ENCODE measurements at places on chromosomes 2 and 18. TPM values are rescaled to one million over a fixed set of nuclear protein-coding genes. Genes with fewer than 3 reads are reported as not detected.

BAZ2B gene
- total RNA-seq: 60.5 TPM

UPP2 gene
- not detected for total RNA-seq

SMAD7 gene
- 53.3 TPM for total RNA-seq

MERTK gene
- total RNA-seq: 22.3 TPM

SGPP2 gene
- total RNA-seq: not detected

PLCD4 gene
- 0.07 TPM for total RNA-seq

VSNL1 gene
- 3.3 TPM for total RNA-seq

DNA sequence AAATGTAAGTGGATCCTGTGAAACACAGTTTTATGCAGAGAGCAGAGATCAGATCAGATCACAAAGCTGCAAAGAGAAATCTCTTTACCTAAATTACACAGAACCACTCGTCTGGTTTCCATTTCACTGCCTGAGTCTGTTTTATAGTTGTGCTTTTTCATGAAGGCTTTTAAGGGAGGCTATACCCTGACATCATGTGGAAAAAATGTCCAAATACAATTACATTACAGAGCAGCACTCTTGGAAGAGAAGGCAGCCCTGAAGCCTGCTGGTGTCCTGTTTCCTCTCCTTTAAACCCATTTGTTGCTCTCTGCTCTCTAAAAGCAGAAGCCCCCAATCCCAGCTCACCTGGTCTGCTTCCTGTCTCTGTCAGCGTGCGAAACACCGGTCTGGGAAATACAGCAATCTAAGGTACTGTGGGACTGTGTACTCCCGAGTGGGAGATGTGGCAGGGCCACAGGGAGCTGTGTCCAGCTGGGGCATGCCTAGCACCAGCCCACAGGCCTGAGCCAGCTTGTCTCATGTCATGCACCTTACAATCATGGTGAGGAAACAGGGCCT lies 24.8 kb upstream of the ZFP36L2 start:
- peaks cover 5% of the 10 kb centered on the region for H3K4me1 ChIP-seq
- H3K27ac ChIP-seq: peak overlapping the region; percentile 68
- H3K36me3 ChIP-seq: no peaks in the 10 kb centered on the region
- H3K4me3 ChIP-seq: no peak overlapping the region
- H3K27me3 ChIP-seq: no peaks in the 10 kb centered on the region

DNA sequence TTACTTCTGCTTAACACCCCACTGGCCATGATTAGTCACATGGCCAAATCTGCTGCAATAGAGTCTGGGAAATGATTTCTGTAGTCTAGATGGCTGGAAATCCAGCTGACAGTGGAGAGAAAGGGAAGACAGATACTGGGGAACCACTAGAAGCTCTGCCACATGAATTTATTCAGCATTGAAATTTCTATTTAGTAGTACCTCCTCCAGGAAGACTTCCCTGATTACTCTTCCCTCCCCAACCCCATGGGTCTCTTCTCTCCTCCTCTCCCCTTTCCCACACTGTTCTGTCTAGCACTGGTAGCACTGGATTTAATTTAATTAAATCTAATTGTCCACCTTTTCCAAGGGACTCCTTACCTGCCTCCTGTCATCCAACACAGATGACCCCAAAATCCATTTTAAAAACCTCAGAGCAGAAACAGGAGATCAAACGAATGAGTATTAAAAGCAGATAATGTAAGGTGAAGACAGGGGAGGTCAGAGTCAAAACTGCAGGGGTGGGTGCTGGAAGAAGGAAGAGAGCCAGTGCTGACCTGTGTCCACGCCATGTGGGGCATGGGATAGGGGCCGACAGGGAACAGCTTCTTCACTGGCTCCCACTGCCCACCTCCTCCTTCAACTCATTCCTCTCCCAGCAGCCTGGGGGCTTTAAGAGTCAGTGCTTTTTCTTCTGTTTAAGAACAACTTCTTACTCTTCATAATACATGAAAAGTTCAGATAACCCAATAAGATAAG lies 169.2 kb upstream of the HS6ST1 start:
- peaks cover 10% of the 10 kb centered on the region for H3K4me1 ChIP-seq
- no peaks in the 10 kb centered on the region for H3K27me3 ChIP-seq
- H3K36me3 ChIP-seq: no peaks in the 10 kb centered on the region
- no peak overlapping the region for H3K4me3 ChIP-seq
- DNase-seq: peak; percentile 47
- H3K27ac ChIP-seq: no peak overlapping the region

DNA sequence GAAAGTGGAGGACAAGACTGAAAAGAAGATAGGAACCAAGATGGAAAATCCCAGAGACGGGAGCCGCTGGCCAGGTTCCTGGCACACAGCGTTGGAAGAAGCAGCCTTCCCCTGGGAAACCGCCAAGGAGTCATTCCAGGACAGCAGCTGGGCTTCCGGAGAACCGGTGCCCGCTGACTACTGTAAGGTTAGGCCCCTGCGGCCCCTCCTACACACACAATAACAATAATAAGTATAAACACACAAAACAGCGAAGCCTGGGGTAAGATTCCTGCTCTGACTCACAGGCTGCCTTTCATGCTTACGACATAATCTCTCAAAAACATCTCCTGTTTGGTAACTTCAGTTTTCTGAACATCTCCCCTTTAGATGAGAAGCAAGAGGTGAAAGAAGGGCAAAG lies 28.1 kb upstream of the MYCN start:
- no peak overlapping the region for H3K4me3 ChIP-seq
- peak; percentile 28 for DNase-seq
- no peak overlapping the region for H3K27ac ChIP-seq
- H3K27me3 ChIP-seq: no peaks in the 10 kb centered on the region

DNA sequence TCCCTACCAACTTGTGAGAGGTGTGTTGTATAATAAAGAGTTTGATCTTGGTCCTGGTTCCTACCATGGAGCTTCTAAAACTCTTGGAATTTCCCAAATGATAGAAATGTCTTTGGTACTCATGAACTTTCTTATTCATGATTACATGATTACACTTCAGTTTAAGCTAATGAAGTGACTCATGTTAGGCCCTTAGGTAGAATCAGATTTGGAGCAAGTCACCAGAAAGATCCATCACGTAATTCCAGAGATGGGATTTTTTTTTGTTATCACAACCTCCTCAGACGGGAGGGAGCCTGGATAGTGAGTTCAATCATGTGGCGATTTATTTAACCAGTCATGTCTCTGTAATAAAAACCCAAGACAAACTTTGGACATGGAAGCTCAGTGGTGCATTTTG lies 1287.6 kb upstream of the ZEB2 start:
- no peak overlapping the region for H3K27ac ChIP-seq
- no peak for DNase-seq
- H3K4me1 ChIP-seq: peaks cover 4% of the 10 kb centered on the region
- H3K27me3 ChIP-seq: no peaks in the 10 kb centered on the region

DNA sequence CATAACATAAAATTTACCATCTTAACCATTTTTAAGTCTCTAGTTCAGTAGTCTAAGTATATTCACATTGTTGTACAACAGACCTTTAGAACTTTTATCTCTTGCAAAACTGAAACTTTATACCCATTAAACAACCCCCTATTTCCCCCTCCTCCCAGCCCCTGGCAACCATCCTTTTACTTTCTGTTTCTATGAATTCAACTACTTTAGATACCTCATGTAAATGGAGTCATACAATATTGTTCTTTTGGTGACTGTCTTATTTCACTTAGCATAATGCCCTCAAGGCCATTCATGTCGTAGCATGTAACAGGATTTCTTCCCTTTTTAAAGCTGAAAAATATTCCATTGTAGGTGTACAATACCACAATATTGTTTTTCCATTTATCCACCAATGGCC lies 129.8 kb downstream of the PDE11A start:
- no peaks in the 10 kb centered on the region for H3K36me3 ChIP-seq
- H3K27me3 ChIP-seq: no peaks in the 10 kb centered on the region
- DNase-seq: no peak
- H3K4me1 ChIP-seq: no peaks in the 10 kb centered on the region
- no peak overlapping the region for H3K4me3 ChIP-seq
- H3K27ac ChIP-seq: no peak overlapping the region

- H3K4me3 ChIP-seq: no peak overlapping the region
- H3K27me3 ChIP-seq: no peaks in the 10 kb centered on the region
- no peaks in the 10 kb centered on the region for H3K36me3 ChIP-seq
- no peak for DNase-seq
- H3K4me1 ChIP-seq: no peaks in the 10 kb centered on the region
These were observed 390.4 kb downstream of the SOX11 start for GRCh38 chr2:6082625-6083018.

DNA sequence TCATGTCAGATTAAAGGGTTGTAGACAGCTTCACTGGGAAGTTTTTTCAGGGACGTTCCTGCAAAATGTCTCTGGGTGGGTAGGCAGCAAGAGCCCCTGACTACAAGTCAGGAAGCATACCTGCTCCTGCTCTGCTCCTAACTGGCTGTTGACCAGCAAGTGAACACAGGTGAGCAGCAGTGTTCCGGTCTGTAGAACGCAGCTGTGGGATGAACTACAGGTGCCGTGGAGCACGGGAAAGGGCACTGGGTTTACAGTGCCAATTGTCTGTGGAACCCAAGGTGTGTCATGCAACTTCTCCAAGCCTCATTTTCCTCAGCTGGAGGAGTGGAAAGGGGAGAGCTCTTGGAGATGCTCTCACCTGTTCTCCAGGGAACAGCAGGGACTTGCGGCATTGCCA lies 6.6 kb downstream of the ASB18 start:
- DNase-seq: no peak
- no peak overlapping the region for H3K27ac ChIP-seq
- H3K27me3 ChIP-seq: no peaks in the 10 kb centered on the region

- H3K27ac ChIP-seq: no peak overlapping the region
- H3K4me3 ChIP-seq: no peak overlapping the region
- H3K4me1 ChIP-seq: no peaks in the 10 kb centered on the region
- H3K36me3 ChIP-seq: no peaks in the 10 kb centered on the region
- DNase-seq: peak; percentile 57
- H3K27me3 ChIP-seq: no peaks in the 10 kb centered on the region
These were observed 100.3 kb upstream of the TFPI start for GRCh38 chr2:187654535-187654934.

GRCh38 chr2:6510532-6510931 lies 355.2 kb downstream of the CMPK2 start:
- no peaks in the 10 kb centered on the region for H3K27me3 ChIP-seq
- H3K27ac ChIP-seq: no peak overlapping the region
- no peaks in the 10 kb centered on the region for H3K36me3 ChIP-seq
- no peaks in the 10 kb centered on the region for H3K4me1 ChIP-seq

DNA sequence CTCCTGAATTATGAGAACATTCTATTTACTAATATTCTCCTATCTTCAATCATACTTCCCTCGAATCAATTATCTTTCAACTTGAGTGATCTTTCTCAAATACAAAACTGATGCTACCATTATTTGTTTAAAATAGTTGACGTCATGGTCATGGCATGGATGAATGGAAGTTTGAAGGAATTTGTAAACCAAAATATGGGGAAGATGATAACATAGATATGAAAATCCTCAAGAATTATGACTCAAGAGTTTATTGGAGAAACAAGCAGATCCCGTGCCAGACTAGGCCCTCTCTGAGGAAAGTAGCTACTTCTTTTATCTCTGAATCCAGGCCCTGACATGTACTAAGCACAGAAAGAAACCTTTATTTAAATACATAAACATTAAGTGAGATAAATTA lies 270.4 kb upstream of the MC4R start:
- no peaks in the 10 kb centered on the region for H3K27me3 ChIP-seq
- no peaks in the 10 kb centered on the region for H3K4me1 ChIP-seq
- H3K36me3 ChIP-seq: no peaks in the 10 kb centered on the region
- DNase-seq: no peak
- no peak overlapping the region for H3K27ac ChIP-seq

DNA sequence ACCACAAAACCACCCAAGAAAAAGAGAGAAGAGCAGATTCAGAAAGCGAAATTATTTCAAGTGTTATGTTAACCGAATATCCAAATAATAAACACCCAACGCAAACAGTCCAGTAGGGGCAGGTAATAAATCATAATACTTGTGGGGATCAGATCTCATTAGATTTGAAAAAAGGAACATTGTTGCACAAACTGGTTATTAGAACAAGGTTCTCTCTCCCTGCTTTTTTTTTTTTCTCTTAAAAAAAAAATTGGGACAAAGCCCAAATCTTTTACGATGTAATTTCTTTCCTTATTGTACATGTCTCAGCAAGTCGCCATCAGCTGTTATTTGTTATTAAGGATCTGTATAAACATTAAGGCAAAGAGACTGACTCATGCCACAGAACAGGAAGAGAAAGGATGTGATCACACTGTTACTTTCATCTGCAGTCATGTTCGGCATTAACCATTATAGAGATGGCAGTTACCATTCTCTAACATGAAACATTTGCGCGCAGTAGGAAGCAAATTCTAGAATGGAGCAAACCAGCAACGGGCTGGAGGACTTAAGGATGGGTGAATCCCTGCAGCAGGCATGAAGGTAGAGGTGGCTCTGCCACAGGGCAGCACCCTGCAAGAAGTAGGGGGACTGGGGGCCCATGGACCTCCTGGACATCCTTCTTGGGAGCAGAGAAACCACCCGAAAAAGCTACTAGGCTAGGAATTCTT lies 42.0 kb downstream of the EPHA4 start:
- H3K27ac ChIP-seq: no peak overlapping the region
- H3K27me3 ChIP-seq: no peaks in the 10 kb centered on the region
- H3K4me1 ChIP-seq: peaks cover 26% of the 10 kb centered on the region
- no peak for DNase-seq
- H3K4me3 ChIP-seq: peak overlapping the region; percentile 26

DNA sequence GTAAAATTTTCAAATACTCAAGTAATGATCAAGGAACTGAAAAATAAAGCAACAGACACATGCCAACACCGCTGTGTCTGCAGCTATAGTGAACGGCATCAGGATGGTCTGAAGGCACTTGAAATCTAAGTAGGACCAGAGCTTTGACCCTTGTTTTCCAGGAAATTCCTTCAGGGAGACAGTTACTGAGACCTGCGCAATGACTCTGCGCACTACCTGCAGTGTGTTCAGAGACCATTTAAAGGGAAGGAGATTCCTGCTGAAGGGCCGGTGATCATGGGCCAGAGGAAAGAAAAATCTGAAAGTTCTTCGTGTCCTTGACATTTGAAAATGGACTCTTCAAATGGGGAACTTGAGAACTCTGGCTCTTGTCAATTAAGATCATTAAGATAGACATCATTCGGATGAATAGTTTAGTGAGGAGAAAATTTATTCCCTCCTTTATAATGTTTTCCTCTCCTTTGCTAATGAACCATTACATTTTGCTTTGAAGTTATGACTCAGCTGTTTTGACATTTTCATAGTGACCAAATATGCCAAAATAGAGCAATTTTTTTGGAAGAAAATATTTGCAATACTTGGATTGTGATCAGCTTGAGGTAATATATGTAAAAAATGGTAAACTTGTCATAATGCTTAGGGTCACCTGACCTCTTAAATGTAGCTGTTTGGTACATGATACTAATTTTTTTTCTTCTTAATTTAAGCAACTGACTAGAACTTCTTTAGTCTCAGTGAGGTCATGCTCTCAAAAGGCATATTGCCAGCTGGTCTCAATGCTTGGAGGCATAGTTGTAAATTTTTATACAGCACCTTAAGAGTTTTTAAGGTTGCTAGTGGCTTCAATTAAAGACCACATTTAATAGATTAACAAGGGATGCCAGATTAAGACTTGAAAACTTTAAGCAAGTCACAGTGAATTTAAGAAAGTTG lies 329.3 kb downstream of the ARHGAP15 start:
- H3K36me3 ChIP-seq: no peaks in the 10 kb centered on the region
- no peak for DNase-seq
- H3K27me3 ChIP-seq: no peaks in the 10 kb centered on the region
- H3K4me3 ChIP-seq: no peak overlapping the region

- no peaks in the 10 kb centered on the region for H3K4me1 ChIP-seq
- no peaks in the 10 kb centered on the region for H3K36me3 ChIP-seq
- H3K27me3 ChIP-seq: no peaks in the 10 kb centered on the region
- H3K4me3 ChIP-seq: no peak overlapping the region
These were observed 504.5 kb downstream of the IRS1 start for GRCh38 chr2:226295123-226295522.

- no peak overlapping the region for H3K27ac ChIP-seq
- no peaks in the 10 kb centered on the region for H3K4me1 ChIP-seq
- no peak overlapping the region for H3K4me3 ChIP-seq
- peaks cover 69% of the 10 kb centered on the region for H3K36me3 ChIP-seq
- DNase-seq: no peak
These were observed 88.9 kb downstream of the FEZ2 start for GRCh38 chr2:36509075-36509474.

Measured in endodermal cell (in vitro differentiated cells).